ENCODE measurements at places on chromosomes 3 and 15.

GRCh38 chr3:138051947-138052802 is 42.2 kb downstream of the CLDN18 start:
- DNase-seq: no peak

DNA sequence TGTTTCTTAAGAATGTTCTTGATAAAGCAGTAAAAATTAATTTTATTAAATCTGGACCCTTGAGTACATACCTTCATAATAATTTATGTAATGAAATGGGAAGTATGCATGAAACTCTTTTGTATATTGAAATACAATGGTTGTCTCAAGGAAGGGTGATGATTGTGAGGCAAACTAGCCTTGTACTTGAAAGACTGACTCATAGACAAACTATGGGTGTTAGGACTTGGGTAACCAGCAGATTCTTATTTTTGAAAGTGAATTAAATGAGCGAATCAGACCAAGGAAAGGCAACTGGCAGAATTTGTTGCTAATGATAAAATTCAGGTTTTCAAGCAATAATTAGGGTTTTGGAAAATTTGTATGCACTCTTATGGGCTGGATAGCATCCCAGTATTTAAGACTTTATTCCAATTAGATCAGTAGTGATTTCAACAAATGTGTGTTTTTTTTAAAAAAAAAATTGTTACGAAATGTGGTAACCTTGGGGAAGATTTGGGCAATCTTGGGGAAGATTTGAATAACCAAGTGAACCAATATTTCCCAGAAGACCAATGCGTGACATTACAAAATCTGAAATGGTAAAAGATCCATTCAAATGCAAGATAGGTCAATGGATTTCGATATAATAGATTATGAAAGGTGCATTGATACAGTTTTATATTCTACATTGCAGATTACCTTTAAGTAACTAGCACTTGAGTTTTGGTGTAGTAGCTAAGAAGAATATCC is 42.0 kb downstream of the ATP2C1 start:
- DNase-seq: no peak

DNA sequence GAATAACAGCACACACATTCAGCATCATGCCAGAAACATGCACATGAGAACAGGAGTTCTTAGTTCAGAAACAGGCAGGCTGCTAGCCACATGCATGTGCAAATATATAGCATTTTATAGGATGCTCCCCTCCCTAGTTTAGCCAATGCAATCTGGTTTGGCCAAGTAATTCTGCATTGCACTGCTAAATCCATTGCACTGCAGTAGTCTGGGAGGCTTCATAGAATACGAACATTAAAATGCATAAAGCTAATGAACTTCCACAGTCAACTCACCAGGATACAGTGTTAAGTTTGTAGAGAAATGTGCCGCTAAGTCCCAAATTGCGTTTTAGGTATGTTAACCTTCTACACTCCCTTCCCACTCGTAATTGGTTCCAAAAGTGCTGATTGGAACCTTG is 41.8 kb downstream of the EHHADH start:
- DNase-seq: no peak

DNA sequence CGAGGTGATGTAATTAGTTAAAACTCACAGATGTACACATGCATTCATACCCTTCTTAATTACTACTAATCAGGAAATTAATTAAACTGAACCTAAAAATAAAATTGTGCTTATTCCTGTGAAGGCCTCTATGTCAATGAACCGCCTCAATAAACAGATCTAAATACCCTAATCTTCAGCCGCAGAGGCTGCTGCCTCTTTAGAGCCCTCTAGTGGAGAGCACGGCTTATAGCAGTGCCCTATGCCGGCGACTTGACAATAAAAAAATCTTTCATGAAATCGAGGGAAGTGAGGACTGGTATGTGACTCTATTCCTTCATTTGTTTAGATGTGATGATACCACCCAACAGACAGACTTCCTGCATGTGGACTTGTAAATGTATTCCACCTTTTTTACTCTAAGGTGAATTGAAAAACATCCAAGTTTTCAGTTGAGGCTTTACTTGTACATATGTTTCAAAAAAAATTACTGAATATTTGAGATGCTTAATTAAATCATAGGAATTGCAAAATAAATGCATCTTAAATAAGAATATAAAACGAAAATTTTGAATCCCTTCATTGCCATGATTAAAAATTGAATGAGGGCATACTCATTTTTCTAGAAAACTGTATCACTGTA is 8.3 kb upstream of the EPHA3 start:
- DNase-seq: no peak

DNA sequence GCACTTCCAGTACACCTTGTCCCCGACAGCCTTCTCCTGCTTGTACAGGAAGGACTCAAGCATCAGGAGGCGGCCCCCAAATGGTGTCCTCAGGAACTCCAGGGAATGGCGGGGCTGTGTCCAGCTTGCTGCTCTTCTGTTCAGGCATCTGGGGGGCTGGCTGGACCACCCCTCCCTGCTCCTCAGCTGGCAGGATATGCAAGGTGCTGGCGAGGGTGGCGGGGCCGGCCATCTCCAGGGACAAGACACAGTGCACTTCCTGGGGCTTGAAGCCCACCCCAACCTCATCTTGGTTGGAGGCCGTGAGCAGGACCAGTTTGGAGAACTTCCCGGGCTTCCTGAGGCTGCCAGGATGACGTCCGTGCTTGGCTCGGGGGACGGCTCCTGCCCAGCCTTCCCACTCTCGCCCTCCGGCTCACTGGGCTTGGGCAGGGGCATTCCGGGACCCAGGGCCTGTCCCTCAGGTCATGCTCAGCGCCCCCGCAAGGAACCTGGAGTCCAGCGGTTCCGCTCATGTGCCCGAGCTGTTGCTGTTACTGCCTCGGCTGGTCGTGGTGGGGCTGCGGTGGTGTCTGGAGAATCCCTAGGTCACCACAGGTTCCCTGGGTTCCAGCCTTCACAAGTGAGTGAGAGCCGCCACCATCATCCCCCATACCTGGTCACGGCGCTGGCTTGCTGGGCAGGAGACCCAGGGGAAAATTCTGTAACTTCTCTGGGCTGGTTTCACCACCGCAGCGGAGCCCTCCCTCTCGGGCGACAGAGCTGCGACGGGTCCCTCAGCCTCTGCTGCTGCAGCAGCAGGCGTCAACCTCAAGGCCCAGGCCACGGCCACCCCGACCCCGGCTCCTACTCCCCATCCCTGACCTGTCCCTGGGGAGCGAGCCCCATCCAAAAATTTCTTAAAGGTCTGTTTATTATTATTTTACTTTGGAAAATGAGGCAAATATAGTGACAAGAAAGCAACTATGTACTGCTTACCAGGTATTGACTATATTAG is 82.8 kb upstream of the FXR1 start:
- no peak for DNase-seq

DNA sequence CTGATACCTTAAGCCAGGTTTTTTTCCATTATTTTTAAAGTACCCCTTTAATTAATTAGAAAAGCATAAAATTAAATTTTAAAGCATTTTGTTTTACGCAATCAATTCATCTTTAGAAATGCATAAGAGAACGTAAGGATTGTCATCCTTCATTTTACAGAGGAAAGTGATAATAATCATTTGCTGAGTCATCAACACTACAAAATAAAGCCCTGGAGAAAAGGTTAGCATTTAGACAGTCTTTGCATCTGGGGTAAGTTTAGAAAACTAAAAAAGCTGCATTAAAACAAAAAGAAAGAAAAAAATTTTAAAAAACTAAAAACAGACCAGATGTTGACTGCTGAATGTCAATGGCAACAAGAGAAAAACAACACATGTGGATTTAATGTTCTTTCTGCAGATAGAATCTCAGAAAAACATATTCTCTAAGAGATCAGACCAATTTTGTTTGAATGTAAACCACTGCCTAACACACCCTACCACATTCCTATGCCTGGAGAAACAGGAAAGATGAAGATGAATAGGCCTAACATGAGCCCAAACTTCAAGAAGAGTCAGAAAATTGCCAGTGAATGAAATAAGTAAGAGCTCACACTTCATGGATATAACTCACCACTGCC is 59.9 kb downstream of the SUCNR1 start:
- no peak for DNase-seq

DNA sequence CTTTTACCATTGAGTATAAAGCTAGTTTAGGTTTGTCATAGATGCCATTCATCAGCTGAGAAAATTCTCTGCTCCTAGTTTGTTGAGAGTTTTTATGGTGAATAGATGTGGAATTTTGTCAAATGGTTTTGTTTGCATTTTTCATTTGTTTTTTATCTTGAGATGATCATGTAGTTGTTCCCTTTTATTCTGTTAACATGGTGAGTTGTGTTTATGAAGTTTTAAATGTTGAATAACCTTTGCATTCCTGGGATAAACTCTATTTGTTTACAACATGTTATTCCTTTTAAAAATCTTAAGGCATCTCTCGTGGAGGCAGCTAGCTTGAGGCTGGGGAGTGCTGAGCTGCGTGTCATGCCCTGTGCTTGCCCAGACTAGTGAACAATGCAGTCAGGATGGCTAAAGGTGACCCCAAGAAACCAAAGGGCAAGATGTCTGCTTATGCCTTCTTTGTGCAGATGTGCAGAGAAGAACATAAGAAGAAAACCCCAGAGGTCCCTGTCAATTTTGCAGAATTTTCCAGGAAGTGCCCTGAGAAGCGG is 48.5 kb downstream of the ANAPC13 start:
- DNase-seq: no peak

DNA sequence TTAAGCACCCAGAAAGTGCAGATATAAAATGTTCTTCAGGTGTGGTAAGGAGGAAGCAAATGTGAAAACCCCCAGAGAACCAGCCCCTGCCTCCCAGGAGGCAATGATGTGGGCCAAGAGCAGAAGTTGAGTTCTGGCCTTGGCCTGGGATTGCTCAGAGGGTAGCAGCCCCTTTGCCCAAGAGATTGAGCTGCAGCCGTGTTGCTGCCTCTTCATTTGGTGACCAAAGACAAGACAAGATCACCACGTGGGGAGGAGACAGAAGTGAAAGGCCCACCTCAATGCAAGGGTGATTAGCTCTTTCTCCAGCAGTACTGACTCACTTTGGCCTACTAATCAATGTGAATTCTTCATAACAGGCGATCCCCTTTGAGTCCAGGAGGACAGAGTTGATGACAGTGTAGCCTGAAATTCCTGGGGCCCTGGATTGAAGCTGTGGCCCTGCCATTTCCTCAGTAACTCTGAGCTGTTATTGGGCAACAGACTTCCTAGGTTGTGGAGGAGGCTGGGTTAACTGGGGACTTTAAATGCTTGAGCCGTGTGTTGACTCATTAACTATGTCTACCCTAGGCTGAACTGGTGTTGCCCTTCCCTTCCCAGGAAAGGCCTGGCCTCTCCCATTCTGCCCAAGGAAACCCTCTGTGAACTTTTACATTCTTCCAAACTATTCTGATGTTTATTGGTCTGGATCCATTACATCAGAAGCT is 86.5 kb downstream of the ST6GAL1 start:
- DNase-seq: no peak

GRCh38 chr3:191236646-191237045 is 37.6 kb downstream of the OSTN start:
- no peak for DNase-seq

- DNase-seq: no peak
Measured at GRCh38 chr15:38635170-38635569, 70.6 kb upstream of the RASGRP1 start.

DNA sequence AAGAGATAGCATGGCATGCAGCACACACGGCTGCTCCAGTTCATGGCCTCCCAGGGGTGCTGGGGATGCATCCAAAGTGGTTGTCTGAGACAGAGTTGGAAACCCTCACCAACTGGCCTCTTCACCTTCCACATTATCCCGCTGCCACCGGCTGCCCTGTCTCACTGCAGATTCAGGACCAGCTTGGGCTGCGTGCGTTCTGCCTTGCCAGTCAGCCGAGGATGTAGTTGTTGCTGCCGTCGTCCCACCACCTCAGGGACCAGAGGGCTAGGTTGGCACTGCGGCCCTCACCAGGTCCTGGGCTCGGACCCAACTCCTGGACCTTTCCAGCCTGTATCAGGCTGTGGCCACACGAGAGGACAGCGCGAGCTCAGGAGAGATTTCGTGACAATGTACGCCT is 4.8 kb downstream of the CIB1 start:
- DNase-seq: no peak
